ENCODE measurements at places on chromosomes 4 and X. TPM values are rescaled to one million over a fixed set of nuclear protein-coding genes. Genes with fewer than 3 reads are reported as not detected.
A peak's percentile ranks its signal among the peaks of the same experiment; 100 is the strongest.

- no peaks in the 10 kb centered on the region for H3K27me3 ChIP-seq
- no peak for DNase-seq
- H3K36me3 ChIP-seq = no peaks in the 10 kb centered on the region
- no peaks in the 10 kb centered on the region for H3K4me1 ChIP-seq
- no peak overlapping the region for H3K4me3 ChIP-seq
These were observed 75.0 kb downstream of the MAMLD1 start for GRCh38 chrX:150438165-150438564.

GRCh38 chr4:134722306-134722705 lies 520.7 kb upstream of the PABPC4L start:
- no peak overlapping the region for H3K4me3 ChIP-seq
- DNase-seq = no peak
- no peak overlapping the region for H3K27ac ChIP-seq
- H3K27me3 ChIP-seq = no peaks in the 10 kb centered on the region
- no peaks in the 10 kb centered on the region for H3K36me3 ChIP-seq

DNA sequence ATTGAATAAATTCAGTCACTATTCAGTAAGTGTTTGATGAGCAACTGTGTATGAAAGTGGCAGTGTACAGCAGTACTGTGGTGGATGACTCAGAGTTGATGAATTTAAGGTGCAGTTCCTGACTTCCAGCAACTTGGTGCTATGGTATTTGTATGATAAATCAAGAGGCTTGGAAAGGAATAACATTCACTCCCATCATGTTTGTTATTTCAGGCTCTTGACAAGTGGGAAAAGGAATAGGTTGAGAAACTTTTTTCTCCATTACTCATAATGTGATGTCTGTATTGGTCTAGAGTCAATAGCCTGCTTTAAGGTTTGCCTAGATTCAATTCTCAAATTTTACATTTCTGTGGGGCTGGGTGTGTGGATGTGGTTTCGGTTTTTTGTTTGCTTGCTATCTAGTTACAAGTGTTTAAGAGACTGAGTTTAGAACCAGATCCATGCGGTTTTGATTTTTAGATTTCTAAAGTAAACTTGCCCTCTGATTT lies 35.1 kb upstream of the CYP2U1 start:
- no peaks in the 10 kb centered on the region for H3K4me1 ChIP-seq
- DNase-seq = no peak

DNA sequence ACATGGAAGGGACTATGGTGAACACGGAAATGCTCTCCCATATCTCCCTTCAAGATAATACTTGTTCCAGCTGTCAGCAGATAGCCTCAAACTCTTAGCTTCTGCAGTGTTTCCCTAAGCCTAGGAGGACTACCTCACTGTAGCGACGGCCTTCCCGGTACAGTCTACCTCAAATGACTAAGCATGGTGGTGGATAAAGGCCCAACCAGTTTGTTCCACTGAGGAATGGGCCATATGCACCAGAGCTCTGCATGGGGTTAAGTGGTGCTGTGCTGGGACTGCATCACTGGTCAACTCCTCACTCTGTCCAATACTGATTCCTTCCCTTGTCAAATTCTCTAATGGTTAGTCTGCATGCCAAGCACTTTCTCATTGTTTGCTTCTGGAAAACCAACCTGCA lies 119.6 kb upstream of the GNPDA2 start:
- no peak for DNase-seq
- peak overlapping the region; percentile 55 for H3K27ac ChIP-seq
- H3K4me1 ChIP-seq = peaks cover 11% of the 10 kb centered on the region
- H3K36me3 ChIP-seq = no peaks in the 10 kb centered on the region
- no peaks in the 10 kb centered on the region for H3K27me3 ChIP-seq

The SCD5 gene
- 4.7 TPM for total RNA-seq

DNA sequence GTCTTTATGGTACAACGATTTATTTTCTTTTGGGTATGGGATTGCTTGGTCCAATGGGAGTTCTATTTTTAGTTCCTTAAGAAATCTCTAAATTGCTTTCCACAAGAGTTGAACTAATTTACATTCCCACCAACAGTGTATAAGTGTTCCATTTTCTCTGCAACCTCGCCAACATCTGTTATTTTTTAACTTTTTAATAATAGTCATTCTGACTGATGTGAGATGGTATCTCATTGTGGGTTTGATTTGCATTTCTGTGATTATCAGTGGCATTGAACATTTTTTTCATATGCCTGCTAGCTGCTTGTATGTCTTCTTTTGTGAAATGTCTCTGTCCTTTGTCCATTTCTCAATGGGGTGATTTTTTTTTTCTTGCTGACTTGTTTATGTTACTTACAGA lies 42.8 kb downstream of the UCHL1 start:
- no peak for DNase-seq
- no peak overlapping the region for H3K4me3 ChIP-seq
- H3K4me1 ChIP-seq = no peaks in the 10 kb centered on the region
- H3K36me3 ChIP-seq = no peaks in the 10 kb centered on the region
- peaks cover 67% of the 10 kb centered on the region for H3K27me3 ChIP-seq
- no peak overlapping the region for H3K27ac ChIP-seq

GRCh38 chr4:155009288-155009687 lies 199.1 kb upstream of the NPY2R start:
- H3K36me3 ChIP-seq = no peaks in the 10 kb centered on the region
- no peaks in the 10 kb centered on the region for H3K27me3 ChIP-seq
- no peak overlapping the region for H3K4me3 ChIP-seq
- DNase-seq = no peak
- no peak overlapping the region for H3K27ac ChIP-seq
- no peaks in the 10 kb centered on the region for H3K4me1 ChIP-seq

GRCh38 chrX:133923113-133923512 lies 62.3 kb downstream of the GPC3 start:
- peaks cover 11% of the 10 kb centered on the region for H3K4me1 ChIP-seq
- H3K27me3 ChIP-seq = no peaks in the 10 kb centered on the region
- no peak overlapping the region for H3K4me3 ChIP-seq
- no peaks in the 10 kb centered on the region for H3K36me3 ChIP-seq
- no peak for DNase-seq
- peak overlapping the region; percentile 4 for H3K27ac ChIP-seq

The TMPRSS11B gene
- not detected for total RNA-seq

- H3K4me3 ChIP-seq = no peak overlapping the region
- no peaks in the 10 kb centered on the region for H3K4me1 ChIP-seq
- no peak for DNase-seq
- H3K27me3 ChIP-seq = no peaks in the 10 kb centered on the region
These were observed 5.6 kb upstream of the THOC2 start for GRCh38 chrX:123738378-123738940.

DNA sequence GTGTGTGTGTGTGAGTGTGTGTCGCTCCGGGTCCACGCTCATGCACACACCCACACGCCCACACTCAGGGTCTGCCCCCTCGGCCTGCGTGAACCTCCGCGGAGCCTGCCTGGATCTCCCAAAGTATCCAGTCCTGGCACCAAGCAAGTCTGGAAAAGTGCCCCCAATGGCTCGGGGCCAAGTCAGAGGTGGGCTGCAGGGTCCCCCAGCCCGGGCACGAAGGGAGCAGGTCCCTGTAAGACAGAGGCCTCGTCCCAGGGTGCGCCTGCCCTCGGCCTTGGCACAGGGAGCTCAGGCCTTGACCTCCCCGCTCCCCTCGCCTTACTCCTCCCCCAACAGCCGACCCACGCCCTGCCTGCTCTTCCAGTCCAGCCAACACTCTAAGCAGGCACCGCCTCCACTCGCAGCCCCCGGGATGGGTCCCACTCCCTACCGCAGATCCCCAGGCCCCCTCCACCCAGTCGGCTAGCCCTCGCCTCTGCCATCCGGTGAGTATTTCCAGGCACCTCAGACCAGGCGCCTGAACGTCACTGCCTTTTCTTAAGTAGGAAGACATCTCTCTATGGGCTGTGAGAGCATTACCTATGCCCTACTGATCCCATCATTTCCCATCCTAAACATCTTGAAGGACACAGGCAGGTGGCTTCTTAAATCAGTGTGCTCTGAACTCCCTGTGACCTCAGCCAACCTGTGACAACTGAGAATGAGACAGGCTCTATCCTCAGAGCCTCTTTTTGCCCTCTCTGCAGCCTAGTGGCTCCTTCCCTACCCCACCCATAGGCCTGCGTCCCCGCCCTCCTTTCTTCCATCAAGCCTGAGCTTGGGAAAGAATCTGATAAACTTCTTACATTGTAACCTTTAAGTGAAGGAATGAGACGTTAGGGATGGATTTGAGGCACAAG lies 704 bp downstream of the FAM114A1 start:
- H3K4me3 ChIP-seq = peak overlapping the region; percentile 44
- H3K36me3 ChIP-seq = no peaks in the 10 kb centered on the region
- peaks cover 7% of the 10 kb centered on the region for H3K4me1 ChIP-seq
- H3K27me3 ChIP-seq = no peaks in the 10 kb centered on the region
- peak overlapping the region; percentile 77 for H3K27ac ChIP-seq

- peaks cover 6% of the 10 kb centered on the region for H3K36me3 ChIP-seq
- no peak within 1 kb of the TSS for H3K27ac ChIP-seq
- H3K27me3 ChIP-seq = peaks cover 33% of the 10 kb centered on the region
- H3K4me1 ChIP-seq = no peaks in the 10 kb centered on the region
- peak; percentile 81 for DNase-seq
- H3K4me3 ChIP-seq = peak within 1 kb of the TSS; percentile 30
These were observed at the start of gene ZNF518B for GRCh38 chr4:10457255-10457801. Gene ZNF518B, minus strand, starts transcription at chr4:10457426. Its CDS starts 11,098 bp downstream, at chr4:10446328.

- H3K27me3 ChIP-seq = no peaks in the 10 kb centered on the region
- no peak overlapping the region for H3K4me3 ChIP-seq
- peak; percentile 10 for DNase-seq
- H3K27ac ChIP-seq = no peak overlapping the region
- H3K36me3 ChIP-seq = no peaks in the 10 kb centered on the region
- no peaks in the 10 kb centered on the region for H3K4me1 ChIP-seq
These were observed 30.5 kb upstream of the COL25A1 start for GRCh38 chr4:109332926-109333464.

- no peak overlapping the region for H3K4me3 ChIP-seq
- no peak overlapping the region for H3K27ac ChIP-seq
- H3K36me3 ChIP-seq = no peaks in the 10 kb centered on the region
- no peak for DNase-seq
These were observed 124.7 kb upstream of the CPEB2 start for GRCh38 chr4:14877246-14878225.

GRCh38 chrX:131977619-131978018 lies 45.5 kb upstream of the STK26 start:
- no peaks in the 10 kb centered on the region for H3K36me3 ChIP-seq
- no peaks in the 10 kb centered on the region for H3K27me3 ChIP-seq
- no peak overlapping the region for H3K4me3 ChIP-seq
- no peak overlapping the region for H3K27ac ChIP-seq

GRCh38 chr4:93183576-93183975 lies 645.0 kb upstream of the ATOH1 start:
- H3K36me3 ChIP-seq = no peaks in the 10 kb centered on the region
- no peak overlapping the region for H3K4me3 ChIP-seq
- H3K27me3 ChIP-seq = no peaks in the 10 kb centered on the region

The IL15 gene
- not detected for total RNA-seq

The UGT2B15 gene
- not detected for total RNA-seq

The DTHD1 gene
- not detected for total RNA-seq

GRCh38 chr4:96630839-96631238 lies 790.9 kb downstream of the PDHA2 start:
- H3K27me3 ChIP-seq = no peaks in the 10 kb centered on the region
- no peak overlapping the region for H3K27ac ChIP-seq
- no peak for DNase-seq
- no peaks in the 10 kb centered on the region for H3K36me3 ChIP-seq
- H3K4me3 ChIP-seq = no peak overlapping the region

- no peak overlapping the region for H3K4me3 ChIP-seq
- no peaks in the 10 kb centered on the region for H3K36me3 ChIP-seq
- no peak overlapping the region for H3K27ac ChIP-seq
These were observed 213.5 kb upstream of the CLNK start for GRCh38 chr4:10898072-10898471.

The LAMTOR3 gene
- total RNA-seq = 36.0 TPM

DNA sequence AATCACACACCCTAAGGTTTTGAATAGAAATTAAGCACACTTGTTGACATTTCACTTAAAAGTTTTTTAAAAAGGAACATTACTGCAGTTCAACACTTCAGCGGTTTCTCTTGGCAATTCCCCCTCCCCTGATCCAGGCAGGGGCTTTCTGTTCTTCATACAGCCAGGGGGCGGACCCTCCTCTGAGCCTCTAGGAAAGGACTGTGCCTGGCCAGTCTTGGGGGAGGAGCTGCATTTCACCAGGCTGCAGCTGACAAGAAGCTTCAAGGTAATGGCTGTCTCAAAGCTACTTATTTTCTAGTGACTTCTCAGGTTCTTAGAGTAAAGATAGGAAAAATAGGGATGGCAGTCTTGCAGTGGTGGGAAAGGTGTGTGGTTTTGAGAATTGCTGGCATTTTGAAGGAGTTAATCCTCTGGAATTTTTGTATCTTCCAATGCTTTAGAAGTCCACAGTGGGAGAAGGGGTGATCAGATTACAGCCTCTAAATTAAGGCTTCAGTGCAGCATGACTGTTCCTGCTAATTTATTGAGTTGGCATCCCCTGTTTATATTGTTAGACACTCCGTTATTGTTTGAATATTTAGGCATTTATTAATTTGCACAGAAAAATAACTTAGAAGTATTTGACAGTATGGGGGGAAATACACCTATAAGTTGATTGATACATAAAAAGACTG lies 33.5 kb downstream of the PWWP3B start:
- H3K4me3 ChIP-seq = no peak overlapping the region
- no peaks in the 10 kb centered on the region for H3K4me1 ChIP-seq
- peak overlapping the region; percentile 26 for H3K27ac ChIP-seq
- peaks cover 12% of the 10 kb centered on the region for H3K36me3 ChIP-seq

DNA sequence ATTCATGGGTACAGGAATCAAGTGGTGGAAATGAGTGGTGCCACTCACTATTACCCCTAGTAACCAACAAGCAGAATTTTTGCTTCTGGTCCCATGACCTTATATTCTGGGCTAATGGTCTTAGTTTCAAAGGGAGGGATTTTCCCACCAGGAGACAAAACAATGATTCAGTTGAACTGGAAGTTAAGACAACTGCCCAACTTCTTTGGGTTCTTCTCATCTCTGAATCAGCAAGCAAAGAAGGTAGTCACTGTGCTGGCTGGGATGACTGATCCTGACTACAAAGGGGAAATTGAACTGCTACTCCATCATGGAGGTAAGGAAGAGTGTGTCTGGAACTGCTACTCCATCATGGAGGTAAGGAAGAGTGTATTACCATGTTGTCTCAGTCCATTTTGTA lies 87.2 kb downstream of the IL13RA2 start:
- no peak overlapping the region for H3K27ac ChIP-seq
- no peak for DNase-seq
- H3K27me3 ChIP-seq = no peaks in the 10 kb centered on the region
- H3K36me3 ChIP-seq = no peaks in the 10 kb centered on the region
- H3K4me1 ChIP-seq = peaks cover 2% of the 10 kb centered on the region

- peaks cover 5% of the 10 kb centered on the region for H3K4me1 ChIP-seq
- no peak overlapping the region for H3K27ac ChIP-seq
- H3K4me3 ChIP-seq = no peak overlapping the region
- no peaks in the 10 kb centered on the region for H3K27me3 ChIP-seq
- H3K36me3 ChIP-seq = no peaks in the 10 kb centered on the region
These were observed 250.6 kb upstream of the NDST3 start for GRCh38 chr4:117783716-117784115.
